ENCODE measurements at places on chromosomes 13 and 19.

DNA sequence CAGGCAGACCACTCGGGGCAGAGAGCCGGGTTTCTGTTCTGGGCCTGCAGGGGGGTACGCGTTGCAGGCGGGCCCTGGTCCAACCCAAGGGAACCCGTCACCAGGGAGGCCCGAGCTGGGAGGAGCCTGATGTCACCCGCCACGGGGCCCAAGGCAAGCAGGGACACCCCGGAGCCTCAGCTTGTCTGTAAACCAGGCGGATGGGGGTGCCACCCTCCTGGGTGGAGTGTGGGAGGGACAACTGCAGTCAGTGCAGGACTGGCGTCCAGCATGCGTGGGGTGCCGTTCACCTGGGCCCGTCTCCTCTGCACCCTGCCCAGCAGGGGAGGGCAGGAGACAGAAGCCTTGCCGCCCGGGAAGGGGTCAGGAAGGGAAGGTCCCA lies 7.0 kb downstream of the CACTIN start:
- DNase-seq = no peak

DNA sequence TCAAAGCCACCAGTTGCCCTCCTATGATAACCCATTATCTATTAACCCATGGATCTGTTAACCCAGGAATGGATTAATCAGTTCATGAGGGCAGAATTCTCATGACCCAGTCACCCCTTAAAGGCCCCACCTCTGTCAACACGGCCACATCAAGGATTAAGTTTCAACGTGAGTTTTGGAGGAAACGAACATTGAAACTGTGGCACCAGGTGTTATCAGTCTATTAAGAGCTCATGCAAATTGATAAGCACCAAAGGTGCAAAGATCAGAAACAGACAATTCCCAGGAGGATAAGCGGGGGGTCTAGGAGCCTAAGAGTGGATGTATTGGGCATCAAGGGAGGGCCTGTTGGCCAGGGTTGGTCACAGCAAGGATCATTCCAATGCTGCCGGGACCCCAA lies 19.9 kb upstream of the ELAVL1 start:
- no peak for DNase-seq

- DNase-seq = no peak
These were observed 54.5 kb upstream of the GPC6 start for GRCh38 chr13:93172109-93172508.

- DNase-seq = no peak
These were observed 2.7 kb downstream of the PRKACA start for GRCh38 chr19:14114854-14115253.

- no peak for DNase-seq
These were observed 453.5 kb downstream of the TDRD3 start for GRCh38 chr13:60850526-60850925.

GRCh38 chr13:36712770-36713169 lies 39.0 kb downstream of the SERTM1 start:
- no peak for DNase-seq

- no peak for DNase-seq
These were observed 69.5 kb downstream of the SPACA7 start for GRCh38 chr13:112445411-112446271.

GRCh38 chr13:23652909-23653726 lies 82.9 kb downstream of the TNFRSF19 start:
- no peak for DNase-seq

- DNase-seq = no peak
These were observed 207.6 kb downstream of the DNAJC15 start for GRCh38 chr13:43230989-43231388.

GRCh38 chr13:64855506-64855905 lies 2374.6 kb downstream of the PCDH9 start:
- DNase-seq = no peak

DNA sequence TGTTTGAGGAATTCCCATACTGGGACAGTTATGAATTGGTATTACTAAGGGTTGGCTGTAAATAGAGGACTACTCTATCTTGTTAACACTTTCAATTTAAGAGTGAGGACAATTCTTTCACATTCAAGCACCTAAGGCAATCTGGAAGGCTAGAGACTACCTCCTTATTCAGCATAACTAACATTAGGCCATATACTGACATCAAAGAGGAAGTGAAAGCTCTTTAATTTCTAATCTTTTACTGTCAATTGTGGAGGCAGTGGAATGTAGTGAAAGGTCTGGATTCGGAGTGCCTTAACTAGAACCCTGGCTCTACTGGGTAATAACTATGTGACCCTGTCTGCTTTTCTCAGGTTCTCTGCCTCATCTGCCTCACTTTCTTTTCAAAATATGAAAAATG lies 134.0 kb downstream of the UFM1 start:
- DNase-seq = no peak

GRCh38 chr13:44318161-44318560 lies 55.5 kb upstream of the SERP2 start:
- no peak for DNase-seq

GRCh38 chr13:70107498-70108281 lies at the start of gene ATXN8OS:
Gene ATXN8OS, plus strand, starts transcription at chr13:70107826.
- no peak for DNase-seq

GRCh38 chr13:97337985-97338499 lies 95.9 kb upstream of the RAP2A start:
- DNase-seq = no peak

Measured in stimulated activated CD8-positive, alpha-beta memory T cell treated with anti-CD3 and anti-CD28 coated beads, Interleukin-7, amount 100 ng/mL, for 1 hour (primary cell).